Hematopoietic multipotent progenitor cell treated with erythropoietin and hydrocortisone succinate and interleukin-3 and kit ligand, for 17 days (in vitro differentiated cells): ENCODE measurements at places on chromosomes 3 and 15.
A peak's percentile ranks its signal among the peaks of the same experiment; 100 is the strongest.

DNA sequence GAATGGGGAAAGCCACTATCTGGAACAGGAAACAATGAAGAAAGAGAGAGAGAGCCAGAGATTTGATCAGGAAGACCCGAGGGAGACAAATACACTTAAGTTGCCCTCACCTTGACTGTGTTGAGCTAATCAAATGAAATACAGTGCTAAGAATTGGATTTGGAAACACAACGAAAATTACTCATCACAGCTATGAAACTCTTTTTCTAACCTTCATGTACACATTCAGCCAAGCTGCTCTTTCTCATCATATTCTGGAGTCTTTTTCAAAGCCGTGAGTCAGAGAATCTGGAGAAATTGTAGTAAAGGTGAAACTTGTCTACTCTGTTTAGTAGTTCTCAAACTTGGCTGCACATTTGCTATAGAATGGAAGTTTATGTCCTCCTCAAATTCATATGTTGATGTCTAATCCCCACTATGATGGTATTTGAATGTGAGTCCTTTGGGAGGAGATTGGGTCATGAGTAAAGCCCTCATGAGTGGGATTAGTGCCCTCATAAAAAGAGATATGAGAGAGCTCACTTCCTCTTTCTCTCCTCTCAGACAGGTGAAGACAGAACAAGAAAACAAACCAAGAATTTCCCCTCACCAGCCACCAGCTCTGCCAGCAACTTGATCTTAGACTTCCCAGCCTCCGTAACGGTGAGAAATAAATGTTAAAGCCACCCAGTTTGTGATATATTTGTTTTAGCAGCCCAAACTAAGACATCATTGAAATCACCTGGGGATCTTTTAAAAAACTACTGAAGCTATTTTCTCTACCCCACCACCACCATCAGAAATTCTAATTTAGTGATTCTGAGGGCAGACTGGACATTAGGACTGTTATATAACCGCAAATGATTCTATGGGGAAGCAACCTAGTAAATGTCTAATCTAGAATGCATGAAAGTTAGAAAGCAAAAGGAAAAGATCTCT lies 143.6 kb upstream of the GRM7 start:
- no peak for DNase-seq

DNA sequence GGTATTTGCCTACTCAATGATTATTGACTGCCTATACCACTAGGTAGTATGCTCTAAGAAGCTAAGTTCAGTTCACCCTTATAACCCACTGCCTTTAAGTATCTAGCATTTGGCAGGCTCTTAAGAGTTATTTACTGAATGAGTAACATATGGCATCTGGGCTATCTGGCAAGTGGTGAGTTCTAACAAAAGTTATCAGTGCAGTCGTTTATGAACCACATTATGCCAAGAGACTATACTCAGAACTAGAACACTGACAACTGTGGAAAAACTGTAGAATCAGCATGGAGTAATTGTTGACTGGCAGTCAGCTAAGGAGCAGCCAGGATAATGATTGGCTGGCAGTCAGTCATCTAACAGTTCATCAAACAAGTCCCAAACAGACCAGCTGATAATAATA lies 25.8 kb downstream of the RAF1 start:
- DNase-seq, result no peak

DNA sequence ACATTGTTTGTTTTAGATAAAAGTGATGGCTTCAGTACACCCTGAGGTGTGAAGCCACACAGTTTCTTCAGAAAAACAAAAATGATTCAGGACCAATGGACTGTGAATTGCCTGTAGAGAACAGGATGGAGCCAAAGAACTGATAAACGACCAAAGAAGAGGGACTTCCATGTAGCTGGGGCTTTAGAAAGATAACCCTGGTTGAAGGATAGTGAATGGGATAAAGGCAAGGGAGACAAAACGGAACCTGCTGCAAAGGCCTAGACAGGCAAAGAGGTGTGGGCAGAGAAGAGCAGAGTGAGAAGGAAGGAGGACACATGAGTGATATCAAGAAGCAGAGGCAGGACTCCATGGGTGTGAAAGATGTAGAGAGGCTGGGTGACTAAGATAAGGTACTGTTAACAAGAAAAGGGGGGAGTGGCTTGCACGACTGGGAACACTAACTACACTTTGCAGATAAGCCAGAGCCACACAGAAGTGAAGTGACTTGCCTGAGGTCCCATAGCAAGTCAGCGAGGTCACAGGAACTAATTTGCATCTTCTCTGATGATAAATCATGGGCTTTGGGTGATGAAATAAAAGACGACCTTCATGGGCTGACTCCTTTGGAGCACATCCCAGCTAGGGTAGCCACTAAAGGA lies 44.3 kb downstream of the RAB6B start:
- peak; percentile 90 for DNase-seq

- no peak for DNase-seq
These were observed 100.3 kb downstream of the FRMD5 start for GRCh38 chr15:44094781-44095180.

GRCh38 chr3:49801160-49801559 lies 1.5 kb upstream of the CDHR4 start:
- DNase-seq, result no peak

GRCh38 chr3:61682671-61683548 lies 121.5 kb downstream of the PTPRG start:
- no peak for DNase-seq

DNA sequence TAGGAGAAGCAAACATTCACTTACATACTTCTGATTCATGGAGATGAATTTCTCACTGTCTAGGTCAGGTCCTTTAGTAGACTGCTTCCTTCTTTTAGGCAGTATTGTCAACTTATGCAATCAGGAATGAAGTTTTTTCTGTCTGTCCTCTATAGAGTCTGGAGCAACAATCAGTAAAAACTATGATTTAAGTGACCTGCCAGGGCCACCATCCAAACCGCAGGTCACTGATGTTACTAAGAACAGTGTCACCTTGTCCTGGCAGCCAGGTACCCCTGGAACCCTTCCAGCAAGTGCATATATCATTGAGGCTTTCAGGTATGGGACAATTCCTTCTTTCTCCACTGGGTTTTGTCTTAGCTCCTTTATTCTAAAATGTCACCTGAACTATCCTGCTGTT lies 523.1 kb downstream of the ROBO2 start:
- DNase-seq, result no peak

- DNase-seq, result no peak
These were observed 53.7 kb downstream of the CD47 start for GRCh38 chr3:108036984-108037741.

DNA sequence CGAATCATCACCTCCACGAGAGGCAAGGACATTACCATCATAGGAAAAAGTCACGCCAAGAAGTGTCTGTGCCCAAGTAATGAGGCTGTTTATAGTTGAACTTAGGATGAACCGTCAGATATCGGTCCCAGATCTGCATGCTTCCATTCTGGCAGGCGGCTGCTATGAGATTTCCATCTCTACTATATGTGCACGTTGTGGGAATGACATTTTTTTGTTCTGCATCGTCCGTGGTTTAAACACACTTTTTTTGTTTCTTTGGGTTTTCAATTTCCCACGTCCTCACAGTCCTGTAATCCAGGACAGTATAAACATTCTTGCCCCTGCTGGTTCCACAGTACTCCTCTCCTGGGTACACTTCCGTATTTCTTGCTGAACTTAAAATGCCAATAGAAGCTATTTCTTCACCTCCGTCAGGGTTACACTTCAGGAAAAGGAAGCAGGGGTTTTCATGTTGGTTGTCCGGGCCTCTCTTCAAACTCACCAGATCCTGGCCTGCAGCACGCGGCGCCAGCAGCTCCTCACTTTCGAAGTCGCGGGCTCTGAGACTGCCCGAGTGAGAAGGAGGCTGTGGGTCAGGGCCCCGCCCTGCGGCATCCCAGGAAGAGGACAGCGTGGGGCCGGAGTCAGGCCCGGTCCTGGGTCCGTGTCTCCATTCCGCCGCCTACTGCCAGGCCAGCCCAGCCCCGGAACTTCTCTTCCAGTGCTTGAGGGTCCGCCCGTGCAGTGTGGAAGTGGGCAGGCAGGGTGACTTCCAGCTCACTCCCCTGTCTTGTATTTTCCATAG lies 9.8 kb upstream of the TM4SF4 start:
- DNase-seq, result no peak

GRCh38 chr15:47460795-47461573 lies 256.3 kb upstream of the SEMA6D start:
- DNase-seq, result no peak

DNA sequence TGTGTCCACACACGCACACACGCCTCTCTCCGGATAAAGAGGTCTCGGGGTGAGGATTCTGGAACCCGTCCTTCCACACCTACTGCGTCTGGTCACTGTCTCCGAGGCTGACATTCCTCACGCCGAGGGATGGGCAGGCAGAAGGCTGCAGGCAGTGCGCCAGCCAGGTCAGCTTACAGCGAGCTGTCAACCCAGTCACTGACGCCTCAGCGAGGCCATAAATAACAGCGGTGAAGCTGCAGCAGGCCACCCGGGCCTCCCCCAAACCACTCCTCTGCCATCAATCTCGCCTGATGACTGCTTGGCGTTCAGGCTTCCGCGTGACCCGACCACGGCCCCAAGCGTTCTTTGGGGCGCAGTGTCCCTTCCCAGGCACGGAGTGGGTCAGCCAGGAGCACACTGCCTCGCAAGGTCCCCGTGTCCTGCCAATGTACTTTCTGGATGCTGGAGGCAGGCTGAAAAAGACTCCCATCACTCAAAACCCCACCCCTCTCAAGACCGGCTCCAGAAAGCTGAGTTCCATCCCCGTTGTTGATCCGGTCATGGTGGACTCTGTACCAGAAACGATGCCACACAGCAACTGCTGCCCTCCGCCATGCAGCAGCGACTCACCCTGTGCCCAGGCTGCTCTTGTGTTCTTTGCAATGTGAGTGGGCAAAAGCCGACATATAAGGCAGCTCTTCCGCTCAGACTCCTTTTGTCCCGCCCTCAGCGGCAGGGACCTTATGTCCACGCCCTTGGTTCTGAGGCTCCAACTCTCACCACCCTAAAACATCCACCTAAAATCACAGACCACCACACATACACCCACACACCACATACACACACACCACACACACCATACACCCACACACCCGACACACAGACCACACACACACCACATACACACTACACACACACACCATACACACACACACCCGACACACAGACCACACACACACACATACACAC lies 27.1 kb downstream of the CPN2 start:
- no peak for DNase-seq

- no peak for DNase-seq
These were observed 164.1 kb upstream of the LRRFIP2 start for GRCh38 chr3:37338500-37338899.

DNA sequence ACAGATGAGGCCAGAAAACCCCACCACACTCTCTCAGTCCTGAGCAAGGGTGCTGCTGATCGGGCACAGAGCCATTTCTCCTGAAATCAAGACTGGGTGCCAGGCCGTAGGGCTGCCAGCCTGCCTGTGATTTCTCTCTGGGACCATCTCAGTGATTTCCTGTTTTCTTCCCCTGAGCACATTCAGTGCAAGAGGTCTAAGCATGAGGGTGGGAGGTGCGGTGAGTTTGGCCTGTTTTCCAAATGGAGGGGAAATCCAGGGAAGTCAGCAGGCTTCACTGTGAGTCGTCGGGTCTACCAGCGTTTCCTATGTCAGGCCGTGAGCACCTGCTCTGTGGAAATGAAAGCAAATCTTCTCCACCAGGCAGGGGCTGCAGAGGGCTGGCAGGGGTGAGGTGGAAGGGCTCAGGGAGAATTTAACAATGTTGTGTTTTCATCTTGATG lies 82.3 kb downstream of the ST6GAL1 start:
- DNase-seq, result no peak

DNA sequence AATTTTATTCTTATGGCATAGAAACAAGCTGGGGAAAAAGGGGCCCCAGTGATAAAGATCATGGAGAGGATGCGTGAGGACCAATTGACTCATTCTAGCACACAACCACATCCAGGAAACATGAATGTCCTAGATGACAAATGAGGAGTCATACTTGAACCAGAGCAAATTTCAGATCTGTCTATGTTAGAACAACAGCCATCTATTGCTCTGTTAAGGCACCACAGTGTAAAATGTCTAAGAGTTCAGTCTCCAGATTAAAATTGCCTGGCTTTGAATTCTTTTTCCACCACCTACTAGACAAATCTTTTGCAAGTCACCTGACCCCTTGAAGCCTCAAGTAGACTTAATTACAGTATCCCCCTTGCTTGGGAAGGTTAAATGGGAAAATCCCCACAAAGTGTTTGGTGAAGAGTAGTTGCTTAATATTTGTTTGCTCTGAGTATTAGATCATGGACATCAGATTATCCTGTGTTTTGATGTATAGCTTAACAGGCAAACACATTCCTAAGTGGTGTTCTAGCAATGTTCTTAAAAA lies 258.7 kb upstream of the TGFBR2 start:
- no peak for DNase-seq

GRCh38 chr3:100040451-100041225 lies 73.7 kb downstream of the FILIP1L start:
- no peak for DNase-seq

- no peak for DNase-seq
These were observed 568.9 kb upstream of the NR2F2 start for GRCh38 chr15:95761501-95762165.

DNA sequence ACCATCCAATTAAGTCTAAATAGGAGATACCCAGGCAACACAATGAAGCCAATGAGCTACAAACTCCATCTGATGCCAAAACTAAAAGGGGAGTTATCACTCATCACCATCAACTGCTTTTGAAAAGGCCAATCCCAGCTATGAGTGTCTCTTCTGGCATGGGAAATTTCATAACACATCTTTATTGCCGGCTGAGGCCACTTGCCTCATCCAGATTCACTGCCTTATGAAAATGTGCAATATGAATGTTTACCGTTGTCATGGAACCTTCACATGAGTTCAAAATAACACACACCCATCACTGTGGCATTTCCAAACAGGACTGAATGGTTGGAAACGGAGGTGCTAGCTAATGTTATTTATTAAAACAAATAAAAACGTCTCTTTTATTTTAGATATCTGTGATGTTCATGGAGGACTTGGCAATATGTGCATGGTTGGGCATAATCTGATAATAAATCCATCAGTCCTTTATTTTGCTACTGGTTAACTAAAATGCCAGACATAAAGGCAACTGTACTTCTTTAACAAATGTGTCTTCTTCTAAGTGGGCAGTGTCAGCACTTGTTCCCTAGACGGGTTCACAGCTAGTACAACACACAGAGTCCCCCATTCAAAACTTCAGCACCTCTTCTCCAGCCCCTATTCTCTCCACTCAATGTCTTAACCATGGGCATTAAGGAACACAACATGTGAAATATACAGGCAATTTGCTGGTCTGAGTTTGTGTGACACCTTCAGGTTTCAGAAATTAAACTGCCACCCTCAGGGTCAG lies 143.9 kb downstream of the MAGI1 start:
- no peak for DNase-seq

GRCh38 chr15:52006702-52007340 lies 12.2 kb upstream of the MAPK6 start:
- DNase-seq, result no peak
